GM13977 (cell line): ENCODE measurements at places on chromosomes 11 and 22.

- no peak for DNase-seq
These were observed 59.9 kb downstream of the GRIK4 start for GRCh38 chr11:120571476-120571875.

DNA sequence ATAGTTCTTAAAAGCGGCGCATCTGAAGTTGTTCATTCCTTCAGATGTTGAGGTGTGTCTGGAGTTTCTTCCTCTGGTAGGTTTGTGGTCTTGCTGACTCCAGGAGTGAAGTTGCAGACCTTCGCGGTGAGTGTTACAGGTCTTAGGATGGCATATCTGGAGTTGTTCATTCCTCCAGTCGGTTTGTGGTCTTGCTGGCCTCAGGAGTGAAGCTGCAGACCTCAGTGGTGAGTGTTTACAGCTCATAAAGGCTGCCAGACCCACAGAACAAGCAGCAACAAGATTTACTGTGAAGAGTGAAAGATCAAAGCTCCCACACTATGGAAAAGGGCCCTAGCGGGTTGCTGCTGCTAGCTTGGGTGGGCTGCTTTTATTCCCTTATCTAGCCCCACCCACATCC lies 201.7 kb upstream of the PDGFD start:
- DNase-seq: no peak

- DNase-seq: no peak
These were observed 67.6 kb upstream of the ARHGAP42 start for GRCh38 chr11:100619484-100619883.

DNA sequence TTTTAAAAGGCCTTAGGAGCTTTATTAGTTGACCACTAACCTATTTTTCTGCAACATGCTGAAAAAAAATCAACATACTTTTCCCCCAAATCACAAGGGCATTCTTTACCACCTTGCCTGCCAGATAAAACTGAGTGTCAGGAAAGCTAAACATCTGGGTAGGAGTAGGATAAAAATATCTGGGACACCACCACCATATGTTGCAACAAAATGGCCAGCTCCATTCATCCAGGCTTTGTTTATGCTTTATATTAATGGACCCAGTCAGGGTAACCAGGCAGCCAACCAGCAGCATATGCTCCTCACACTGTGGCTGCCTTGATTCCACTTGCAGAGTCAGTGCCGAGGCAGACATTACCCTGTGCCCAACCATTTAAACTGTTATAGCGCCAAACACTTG lies 1024.5 kb downstream of the LRRC4C start:
- no peak for DNase-seq

DNA sequence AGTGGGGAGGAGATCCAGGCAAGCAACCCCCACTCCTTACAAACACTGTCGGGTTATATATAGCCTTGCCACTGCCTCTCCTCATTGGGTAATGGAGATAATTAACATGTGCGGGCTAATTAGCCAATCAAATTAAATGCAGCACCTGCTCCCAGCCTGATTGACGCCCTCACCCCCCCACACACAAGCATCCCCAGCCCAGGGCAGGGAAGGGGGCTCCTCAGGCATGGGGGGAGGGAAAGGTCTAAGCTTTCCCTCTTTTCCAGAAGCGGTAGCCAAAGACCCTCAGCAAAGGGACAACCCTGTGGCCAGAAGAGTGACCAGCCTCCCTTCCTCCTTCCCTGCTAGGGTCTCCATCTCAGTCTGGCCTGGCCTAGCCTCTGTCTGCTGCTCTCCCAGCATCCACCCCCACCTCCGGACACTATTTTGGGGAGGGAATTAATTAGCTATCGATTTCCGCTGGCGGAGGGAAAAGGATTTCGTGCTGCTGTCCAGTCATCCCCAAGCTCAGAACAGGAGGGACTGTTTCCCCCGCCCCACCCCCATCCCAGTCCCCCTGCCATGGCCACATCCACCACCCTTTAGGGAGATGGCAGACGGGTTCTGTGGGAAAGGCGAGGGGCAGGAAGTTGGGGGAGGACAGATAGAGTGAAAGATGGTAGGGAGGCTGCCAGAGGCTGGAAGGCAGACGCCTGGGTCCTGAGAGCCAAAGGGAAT lies 7.1 kb downstream of the NRXN2 start:
- DNase-seq: no peak

- DNase-seq: no peak
These were observed 306.9 kb downstream of the JRKL start for GRCh38 chr11:96696731-96697130.

DNA sequence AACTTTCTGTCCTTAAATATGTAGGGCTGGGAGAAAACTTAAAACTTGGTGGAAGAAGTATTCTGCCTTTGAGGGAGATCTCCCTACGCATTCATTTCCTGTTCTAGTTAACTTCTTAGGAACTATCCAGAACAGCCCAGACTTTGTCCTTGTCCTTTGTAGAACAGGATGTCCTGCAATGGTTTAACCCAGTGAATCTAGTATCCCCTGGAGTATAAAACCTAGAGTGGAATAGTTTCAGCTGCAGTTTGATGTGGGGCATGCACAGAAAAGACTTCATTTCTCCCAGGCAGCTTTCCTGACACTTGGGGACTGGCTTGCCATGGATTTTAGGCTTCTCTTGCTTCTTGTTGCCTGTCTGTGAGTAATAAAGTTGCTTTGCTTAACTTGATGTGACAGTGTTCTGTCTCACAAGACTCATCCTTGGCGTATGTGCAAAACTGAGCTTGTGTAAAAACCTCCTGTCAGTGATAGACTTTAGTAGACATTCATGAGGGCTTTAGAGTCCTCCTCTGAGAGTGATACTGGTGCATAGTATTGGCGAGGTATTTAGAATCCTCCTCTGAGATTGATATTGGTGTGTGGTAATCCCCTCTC lies 28.2 kb downstream of the ARHGAP42 start:
- no peak for DNase-seq

DNA sequence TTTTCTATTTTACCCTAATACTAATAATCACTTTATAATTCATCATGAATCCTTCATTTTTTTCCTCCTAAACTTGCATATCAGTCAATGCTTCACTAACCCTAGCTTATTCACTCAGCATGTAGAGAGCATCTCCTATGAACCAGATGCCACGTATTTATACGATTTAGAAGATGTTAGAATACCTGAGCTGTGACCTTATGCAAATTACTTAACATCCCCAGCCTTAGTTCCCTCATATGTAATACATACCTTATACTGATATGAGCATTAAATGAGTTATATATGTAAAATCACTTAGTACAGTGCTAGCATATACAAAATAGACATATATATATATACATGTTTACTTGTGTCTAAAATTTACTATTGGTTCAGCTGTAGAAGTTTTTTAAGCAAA lies 9.0 kb downstream of the FAM76B start:
- DNase-seq: no peak

GRCh38 chr11:61008971-61009370 lies 37.5 kb downstream of the CD6 start:
- DNase-seq: no peak

DNA sequence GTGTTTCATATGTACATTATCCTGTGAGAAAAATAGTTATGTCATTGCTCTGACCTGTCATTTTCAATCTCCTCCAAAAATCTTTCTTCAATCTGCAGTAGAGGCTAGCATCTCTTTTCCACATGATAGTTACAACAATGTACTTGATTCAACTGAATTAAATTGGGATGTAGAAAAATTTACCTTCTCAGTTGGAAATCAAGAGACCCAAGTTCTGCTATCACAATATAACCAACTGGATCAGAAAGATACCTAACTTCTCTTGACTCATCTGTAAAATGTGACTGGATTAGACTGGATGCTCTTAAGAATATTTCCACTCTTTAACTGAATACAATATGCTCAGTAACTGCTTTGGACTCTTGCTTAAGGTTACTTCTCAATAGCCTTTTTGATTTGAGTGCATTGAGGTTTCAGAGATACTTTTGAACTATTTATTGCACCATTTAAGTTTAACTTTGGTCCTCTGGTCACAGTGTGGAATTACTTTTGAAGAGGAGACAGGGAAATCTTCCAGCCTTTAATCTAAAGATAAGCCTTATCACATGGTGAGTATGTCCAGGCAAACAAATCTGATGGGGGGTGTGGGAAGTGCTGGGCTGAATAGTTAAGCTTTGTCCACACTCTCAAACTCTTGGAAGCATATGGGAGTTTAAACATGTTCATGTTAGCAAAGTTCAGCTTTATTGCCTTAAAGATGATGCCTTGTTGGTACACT lies 82.3 kb downstream of the YAP1 start:
- no peak for DNase-seq

DNA sequence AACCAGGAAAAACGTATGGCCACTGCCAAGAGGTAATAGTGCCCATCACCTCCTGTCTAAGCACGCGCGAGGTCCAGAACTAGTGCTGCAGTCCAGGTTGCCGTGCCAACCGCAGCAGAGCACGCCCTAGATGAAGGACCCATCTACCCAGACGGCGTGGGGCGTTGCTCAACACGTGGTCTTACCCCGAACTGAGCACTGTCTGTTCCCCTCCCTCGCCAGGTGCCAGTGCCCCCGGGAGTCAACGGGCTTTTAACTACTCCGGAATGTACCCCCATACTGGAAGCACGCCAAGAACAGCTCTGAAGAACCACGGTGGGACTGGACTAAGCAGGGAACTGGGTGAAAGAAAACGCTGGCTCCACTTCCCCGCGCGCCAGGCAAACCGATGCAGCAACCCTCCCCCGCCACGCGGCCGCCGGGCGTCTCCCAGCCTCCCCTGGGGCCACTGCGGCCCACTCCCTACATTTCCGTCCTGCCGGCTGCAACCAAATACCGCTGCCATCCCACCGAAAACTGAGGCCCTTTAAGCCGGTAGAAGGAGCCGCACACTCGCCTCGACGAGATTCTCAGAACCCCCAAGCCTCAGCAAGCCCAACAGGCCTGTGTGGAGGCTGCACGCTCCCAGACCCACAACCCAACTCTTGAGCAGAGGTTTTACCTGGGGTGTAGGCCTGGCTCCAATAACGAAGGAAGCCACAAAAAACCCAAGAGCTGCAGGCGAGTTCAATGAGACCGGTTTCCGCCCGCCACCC lies at the start of gene HSPA8:
TSS of gene HSPA8 (minus strand) at position 734 of the 755 bp plus-strand sequence. CDS start 812 bp downstream, outside the sequence.
- no peak for DNase-seq

GRCh38 chr11:88553204-88553603 lies 215.7 kb upstream of the CTSC start:
- DNase-seq: no peak
